Activated T-cell treated with anti-CD3 and anti-CD28 coated beads for 4 hours (primary cell): ENCODE measurements at places on chromosomes 2 and 18.

DNA sequence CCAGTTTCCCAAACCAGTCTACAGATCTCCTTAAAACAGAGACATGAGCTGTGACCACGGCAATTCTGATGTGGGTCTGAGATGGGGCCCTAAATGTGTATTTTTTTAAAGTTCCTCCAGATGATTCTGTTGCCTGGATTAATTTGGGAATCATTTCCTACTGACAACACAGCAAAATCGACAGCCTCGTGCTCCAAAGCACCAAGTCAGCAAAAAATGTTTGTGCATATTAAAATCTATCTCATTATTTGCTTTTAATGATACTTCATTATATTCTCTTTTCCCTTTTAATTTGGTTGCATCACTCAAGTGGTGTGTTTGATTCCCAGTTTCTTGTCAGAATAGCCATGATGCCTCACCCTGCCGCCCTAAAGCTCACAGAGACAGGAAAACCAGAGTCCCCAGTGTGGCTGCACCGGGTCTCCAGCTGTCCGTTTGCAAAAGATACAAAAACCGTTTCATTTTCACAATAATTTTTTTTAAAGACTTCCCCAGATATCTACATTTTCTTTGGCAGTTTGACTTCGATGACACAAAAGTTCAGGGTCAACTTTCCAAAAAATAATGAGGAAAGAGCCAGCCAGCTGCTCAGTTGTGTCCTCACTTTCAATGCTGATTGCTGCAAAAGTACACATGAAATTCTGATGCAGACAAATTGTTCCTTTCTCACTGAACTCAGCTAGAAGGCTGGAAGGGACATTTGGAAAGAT is 443.2 kb upstream of the ID2 start:
- DNase-seq = no peak

- DNase-seq = no peak
These were observed 95.1 kb downstream of the INSIG2 start for GRCh38 chr2:118183381-118183780.

DNA sequence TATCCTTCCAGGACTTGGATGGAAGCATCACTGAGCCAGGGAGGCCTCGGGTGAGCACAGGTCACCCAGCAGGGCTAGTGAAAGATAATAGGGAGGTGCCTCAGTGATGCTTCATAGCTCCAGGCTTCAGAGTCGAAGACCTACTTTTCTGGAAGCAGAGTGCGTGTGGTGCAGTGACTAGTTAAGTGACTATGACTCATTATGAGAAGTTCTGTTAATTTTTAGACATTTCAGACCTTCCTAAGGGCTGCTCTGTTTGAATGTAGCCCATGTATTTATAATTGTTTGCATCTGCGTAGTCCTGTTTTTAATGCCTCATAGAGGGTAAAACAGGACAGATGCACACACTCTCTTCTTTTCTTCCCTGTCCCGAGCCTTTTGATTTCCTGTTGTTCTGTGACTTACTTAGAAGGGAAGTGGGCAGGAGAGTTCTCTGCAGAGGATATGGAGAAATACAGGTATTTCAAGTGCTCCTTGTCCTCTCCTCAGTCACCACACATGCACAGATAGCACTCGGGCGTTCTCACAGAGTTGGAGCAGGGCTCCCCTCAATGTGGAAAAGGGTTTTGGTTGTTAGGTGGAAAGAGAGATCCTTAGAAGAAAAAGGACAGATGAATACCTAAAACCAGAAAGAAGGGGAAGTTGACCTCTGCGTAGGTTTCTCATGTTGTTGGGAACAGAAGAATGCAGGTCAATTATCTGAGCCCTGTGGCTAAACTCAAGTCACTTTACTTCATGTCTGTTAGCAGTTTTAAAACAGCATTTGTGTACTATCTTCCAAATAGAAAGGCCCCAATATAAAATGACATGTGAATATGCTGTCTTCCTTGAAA is 34.7 kb downstream of the RALB start:
- no peak for DNase-seq

DNA sequence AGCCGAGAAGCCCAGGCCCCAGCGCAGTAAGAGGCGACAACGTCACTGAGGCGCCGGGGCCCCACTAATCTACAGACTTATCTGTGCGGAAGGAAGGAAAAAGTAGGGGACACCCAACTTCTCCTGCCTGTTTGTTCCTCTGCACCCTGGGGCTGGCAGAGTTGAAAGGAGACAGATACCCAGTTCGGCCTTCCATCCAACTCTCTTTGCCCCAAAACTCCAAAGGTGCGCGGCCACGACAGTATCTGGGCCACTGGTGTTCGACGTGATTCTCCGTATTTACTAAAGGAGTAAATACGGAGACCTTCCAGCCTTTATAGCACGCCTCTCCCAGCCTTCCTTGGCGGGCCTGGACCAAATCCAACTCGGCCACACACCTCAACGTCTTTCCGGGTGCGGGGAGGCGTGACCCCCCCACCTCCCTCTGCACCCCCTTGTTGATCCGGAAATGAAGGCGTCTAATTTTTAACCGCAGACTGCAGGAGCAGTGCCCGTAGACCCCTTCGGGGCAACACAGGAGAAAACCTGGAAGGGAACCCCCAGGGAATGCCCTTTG is 1.6 kb downstream of the SMAD7 start:
- DNase-seq = no peak

DNA sequence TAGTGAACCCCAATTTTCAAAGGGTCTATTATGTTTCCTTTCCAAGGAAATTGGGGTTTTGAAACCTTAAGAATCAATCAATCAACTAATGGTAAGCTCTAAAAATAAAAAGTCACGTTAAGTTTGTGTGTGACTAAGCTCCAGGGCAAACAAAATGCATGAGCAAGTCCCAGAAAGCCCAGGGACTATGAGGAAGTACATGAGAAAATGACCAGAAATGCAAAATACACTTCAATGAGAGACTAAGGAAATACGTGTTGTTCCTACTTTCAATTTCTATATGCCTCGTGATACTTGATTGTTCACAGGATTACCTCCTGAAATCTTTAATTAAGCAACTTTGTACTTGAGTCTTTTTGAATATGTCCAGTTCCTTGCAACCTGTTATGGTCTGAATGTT is 684.4 kb upstream of the SYT4 start:
- no peak for DNase-seq

DNA sequence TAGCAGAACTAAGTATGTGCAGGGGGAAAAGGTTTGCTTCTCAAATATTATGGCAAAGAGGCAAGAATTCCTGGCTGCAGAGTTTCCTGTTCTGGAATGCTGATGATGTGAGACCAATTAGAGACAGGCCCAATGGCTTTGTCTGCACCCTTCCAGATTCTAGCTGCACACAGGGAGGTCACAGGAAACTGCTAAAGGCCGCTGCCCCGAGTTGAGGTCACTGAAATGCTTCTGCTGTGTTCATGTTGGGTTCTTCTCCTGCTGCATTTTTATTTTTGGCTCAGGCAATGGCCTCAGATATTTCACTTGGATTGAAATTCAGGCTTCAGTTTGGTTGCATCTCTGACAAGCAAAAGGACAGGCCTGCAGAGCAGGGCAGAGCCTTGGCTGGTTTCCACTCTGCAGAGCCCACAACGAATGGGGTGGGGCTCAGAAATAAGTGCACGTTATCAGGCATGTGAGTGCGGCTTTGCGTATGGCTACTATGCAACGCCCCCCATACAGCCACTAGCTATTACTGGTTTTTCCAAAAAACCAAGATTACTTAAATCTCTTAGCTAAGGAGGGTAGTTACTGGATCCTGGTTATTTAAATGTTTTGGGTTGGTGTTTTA is 66.9 kb upstream of the FZD5 start:
- DNase-seq = no peak

DNA sequence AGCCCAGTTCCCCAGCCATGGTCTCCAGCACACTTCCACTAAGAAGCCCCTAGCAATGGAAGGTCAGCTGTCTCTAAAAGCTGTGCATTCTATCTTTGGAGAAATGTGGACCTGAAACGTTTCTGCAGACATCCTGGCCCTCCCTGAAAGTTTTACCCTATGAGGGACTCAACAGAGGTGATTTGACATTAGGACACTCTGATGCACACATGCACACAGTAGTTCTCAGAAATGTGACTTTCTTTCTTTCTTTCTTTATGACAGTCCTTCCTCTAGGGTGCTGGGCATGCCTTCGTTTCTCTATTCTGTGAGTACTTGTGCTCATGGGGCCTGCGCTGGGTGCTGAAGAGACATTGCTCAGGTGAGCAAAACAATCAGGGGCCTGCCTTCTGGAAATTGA is 857.3 kb downstream of the RNF144A start:
- DNase-seq = no peak

DNA sequence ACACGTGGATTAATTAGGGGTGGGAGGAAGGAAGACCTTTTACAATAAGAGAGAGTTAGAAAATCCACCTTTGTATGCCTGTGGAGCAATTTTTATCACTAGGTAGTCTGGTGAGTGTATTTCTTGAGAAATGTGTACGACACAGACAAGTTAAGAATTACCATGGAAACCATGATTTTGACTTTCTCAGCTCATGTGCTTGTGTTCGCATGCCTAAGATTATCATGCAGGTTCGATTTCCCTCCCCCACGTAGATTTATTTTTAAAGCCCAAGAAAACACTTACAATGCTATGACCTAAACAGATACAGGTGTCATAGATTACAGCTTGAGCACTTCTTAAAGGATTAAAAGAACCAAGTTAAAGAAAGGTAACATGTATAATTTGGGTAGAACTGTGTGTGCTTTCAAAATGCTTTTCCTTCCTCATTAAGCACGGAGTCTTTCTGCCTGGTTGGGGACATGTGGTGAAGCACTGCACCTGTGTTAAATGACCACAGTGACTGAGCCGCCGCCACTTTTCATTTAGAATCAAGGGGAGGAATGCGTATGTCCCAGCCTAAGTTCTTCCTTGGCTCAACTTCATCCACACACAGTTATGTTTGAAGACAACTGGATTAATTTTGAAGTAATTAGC is 16.6 kb downstream of the SERTAD2 start:
- DNase-seq = no peak

GRCh38 chr2:55550368-55551102 is 31.0 kb downstream of the CFAP36 start:
- no peak for DNase-seq

GRCh38 chr2:71611247-71611646 is 157.9 kb downstream of the DYSF start:
- no peak for DNase-seq

GRCh38 chr2:100813527-100813926 is 6.4 kb upstream of the NPAS2 start:
- no peak for DNase-seq

GRCh38 chr2:84212611-84213314 is 246.3 kb downstream of the SUCLG1 start:
- DNase-seq = no peak

DNA sequence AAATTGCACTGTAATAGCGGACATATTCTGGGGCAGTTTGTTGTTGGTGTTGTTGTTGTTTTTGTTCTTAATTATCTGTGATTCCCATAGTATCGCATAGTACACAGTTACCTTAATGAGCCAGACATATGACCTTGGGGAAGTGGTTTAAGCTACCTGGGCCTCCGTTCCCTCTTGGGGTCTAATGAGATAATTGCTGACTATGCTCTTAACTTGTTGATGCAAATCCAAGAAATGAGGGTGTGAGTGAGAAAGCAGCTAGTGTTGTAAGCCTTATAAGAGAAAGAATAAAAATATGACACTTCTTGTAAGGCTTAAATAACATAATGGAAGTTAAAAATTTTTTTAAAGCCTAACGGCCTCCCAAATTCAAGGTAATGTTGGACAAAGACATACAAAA is 7.1 kb downstream of the NMI start:
- DNase-seq = no peak

DNA sequence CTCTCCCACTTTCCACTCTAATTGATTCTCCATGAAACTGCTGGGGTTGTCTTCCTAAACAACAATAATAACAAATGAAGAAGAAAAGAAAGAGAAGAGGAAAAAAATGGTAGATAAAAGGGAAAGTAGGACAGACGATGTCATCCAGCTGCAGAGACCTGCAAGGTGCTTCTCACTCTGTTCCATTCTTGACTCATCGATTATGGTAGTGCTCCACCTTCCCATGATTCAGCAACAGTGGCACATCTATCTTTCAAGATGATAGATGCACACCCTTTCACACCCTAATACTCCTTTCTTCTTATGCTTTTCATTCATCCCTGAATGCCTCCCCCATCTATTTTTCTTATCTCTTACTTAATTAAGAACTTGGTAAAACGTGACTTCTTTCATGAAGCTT is 610.2 kb downstream of the NR4A2 start:
- no peak for DNase-seq

- DNase-seq = no peak
These were observed 214.8 kb downstream of the SP3 start for GRCh38 chr2:173750353-173750801.

DNA sequence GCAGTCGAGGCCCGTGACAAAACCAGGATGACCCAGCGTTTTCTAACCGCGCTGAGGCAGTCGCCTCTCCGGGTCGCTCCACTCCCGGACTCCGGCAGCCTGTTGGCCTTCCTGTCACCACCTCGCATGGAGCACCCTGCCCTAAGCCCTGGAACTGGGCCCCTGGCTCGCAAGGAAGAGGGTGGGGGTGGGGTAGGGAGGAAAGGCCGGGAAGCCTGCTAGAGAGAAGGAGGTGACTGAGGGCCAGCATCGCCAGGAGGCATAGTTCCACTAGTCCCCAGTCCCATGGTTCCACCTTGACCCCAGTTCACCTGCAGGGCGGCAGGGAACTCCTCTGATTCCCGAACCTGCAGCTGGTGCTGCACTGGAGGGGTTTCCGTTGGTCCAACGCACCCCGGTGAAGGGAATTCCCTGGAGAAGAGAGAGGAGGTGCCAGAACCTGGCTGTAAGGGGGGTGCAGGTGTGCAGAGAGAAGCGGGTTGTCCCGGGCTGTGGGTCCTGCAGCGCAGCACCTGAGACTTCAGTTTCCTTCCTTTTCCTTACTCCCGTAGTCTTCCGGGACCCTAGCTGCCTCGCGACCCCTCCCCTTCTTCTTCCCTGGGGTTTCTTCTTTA is 11.8 kb upstream of the EN1 start:
- no peak for DNase-seq

- DNase-seq = no peak
These were observed 9.7 kb upstream of the IL1RN start for GRCh38 chr2:113117541-113118262.

- DNase-seq = no peak
These were observed 946.6 kb downstream of the DPP10 start for GRCh38 chr2:115389024-115389423.

- DNase-seq = no peak
These were observed 150.5 kb downstream of the COPS8 start for GRCh38 chr2:237236188-237236587.

GRCh38 chr2:133792223-133792622 is 224.0 kb upstream of the NCKAP5 start:
- DNase-seq = no peak

- no peak for DNase-seq
These were observed 213.4 kb downstream of the PTH2R start for GRCh38 chr2:208619993-208620392.
